CD8-positive, alpha-beta T cell (primary cell): ENCODE measurements at places on chromosomes 4 and X. TPM values are rescaled to one million over a fixed set of nuclear protein-coding genes. Genes with fewer than 3 reads are reported as not detected.

Gene TCEAL3
- total RNA-seq: 7.6 TPM

- DNase-seq: no peak
These were observed 181.7 kb upstream of the IGFBP7 start for GRCh38 chr4:57291911-57292310.

- DNase-seq: no peak
These were observed 9.3 kb downstream of the ZNF185 start for GRCh38 chrX:152907084-152907651.

Gene AFF1
- total RNA-seq: 32.3 TPM
